ENCODE measurements at places on chromosomes 11 and 22.

- DNase-seq = no peak
Measured at GRCh38 chr11:45851228-45851627, 4.0 kb downstream of the CRY2 start.

GRCh38 chr11:130674686-130675308 is 226.4 kb downstream of the ADAMTS15 start:
- DNase-seq = no peak

- no peak for DNase-seq
Measured at GRCh38 chr22:29050457-29050856, 11.2 kb downstream of the C22orf31 start.

GRCh38 chr11:20007386-20007785 is 152.9 kb downstream of the DBX1 start:
- no peak for DNase-seq

- no peak for DNase-seq
Measured at GRCh38 chr11:127818625-127819024, 768.7 kb downstream of the ETS1 start.

- DNase-seq = no peak
Measured at GRCh38 chr11:77435972-77436371, 37.9 kb downstream of the PAK1 start.

DNA sequence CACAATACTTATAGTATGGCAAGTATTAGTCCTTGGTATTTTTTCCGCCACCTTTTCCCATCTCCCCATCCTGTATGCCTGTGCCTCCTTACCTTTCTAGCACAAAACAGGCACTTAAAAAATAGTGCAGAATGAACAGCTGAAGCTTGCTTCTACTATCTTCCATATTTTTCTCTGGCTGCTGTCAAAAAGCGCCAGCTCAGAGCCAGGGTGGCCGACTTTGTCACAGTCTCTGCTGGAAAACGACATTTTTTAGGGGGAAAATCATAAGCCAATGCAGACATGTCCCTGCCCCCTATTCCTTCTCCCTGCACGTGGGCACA is 26.5 kb upstream of the ROBO3 start:
- no peak for DNase-seq

DNA sequence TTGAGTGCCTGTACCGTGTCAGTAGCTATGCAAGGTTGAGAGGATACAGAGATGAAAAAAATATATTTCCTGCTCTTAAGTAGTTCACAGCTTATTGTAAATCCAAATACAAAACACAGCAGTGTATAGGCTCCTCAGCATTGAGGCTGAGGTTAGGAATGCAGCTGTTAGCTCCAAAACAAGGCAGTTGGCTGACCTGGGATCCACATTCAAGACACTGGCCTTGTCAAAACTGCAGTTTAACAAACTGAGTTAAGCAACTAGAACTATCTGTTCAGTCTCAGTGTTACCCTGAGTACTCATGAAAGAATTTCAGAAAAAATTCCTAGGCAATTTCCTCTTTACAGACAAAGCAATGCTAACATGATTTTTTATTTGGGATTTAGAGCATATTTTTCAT is 42.8 kb downstream of the REXO2 start:
- no peak for DNase-seq

DNA sequence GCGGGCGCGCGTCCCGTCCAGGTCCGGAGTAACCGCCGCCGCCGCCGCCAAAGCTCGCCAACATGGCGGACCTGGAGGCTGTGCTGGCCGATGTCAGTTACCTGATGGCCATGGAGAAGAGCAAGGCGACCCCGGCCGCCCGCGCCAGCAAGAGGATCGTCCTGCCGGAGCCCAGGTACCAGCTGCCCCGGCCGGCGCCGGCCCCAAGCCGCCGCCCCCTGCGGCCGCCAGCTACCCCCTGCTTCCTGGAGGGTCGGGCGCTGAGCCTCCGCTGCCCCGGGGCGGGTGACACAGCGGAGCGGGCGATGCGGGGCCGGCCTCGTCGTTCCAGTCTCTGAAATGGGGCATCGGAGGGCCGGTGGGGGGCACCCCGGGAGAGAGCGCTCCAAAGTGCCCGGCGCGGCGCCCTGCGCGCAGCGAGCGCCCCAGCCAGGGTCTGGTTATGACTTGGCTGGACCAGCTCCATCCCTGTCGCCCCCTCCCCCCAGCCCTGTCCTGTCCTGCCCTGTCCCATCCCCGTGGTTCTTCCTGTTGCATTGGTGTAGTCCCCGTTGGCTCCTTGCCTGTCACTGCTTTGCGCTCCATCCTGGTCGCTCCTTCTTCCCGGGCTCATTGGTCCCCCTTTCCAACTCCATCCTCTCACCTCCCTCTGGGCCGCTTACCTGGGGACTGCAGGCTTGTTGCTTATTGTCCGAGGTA is 653 bp downstream of the GRK3 start:
- peak; percentile 1 for DNase-seq

Data from effector memory CD8-positive, alpha-beta T cell (primary cell).